A549 treated with GW870086 at 1 μM for 4 hours (cell line): ENCODE measurements at places on chromosomes 5 and 9. TPM values are rescaled to one million over a fixed set of nuclear protein-coding genes. Genes with fewer than 3 reads are reported as not detected.

Gene GADD45G
- 0.23 to 0.69 TPM (median 0.42 TPM) in 5 replicates for total RNA-seq

Gene DNAJC18
- 4.6 to 10.3 TPM (median 7.0 TPM) in 5 replicates for total RNA-seq

Gene INSL4
- 16.5 to 21.2 TPM (median 17.9 TPM) in 5 replicates for total RNA-seq

Gene PIP5K1B
- total RNA-seq = not detected in 5 replicates

Gene ACTBL2
- total RNA-seq = 0.05 to 0.11 TPM (median 0.07 TPM) in 3 of 5 replicates, not detected in the others

Gene BTNL3
- total RNA-seq = not detected in 5 replicates

Gene RGS7BP
- not detected in 5 replicates for total RNA-seq

Gene SHOC1
- total RNA-seq = 0.05 TPM in 1 of 5 replicates, not detected in the others

Gene C8G
- 0.85 to 2.9 TPM (median 1.4 TPM) in 5 replicates for total RNA-seq

Gene TBC1D2
- 7.8 to 10.5 TPM (median 10.2 TPM) in 5 replicates for total RNA-seq

Gene CTSV
- 11.9 to 13.8 TPM (median 13.4 TPM) in 5 replicates for total RNA-seq
